ENCODE measurements at places on chromosomes 5 and 9.

- DNase-seq = no peak
These were observed 682.3 kb upstream of the ST8SIA4 start for GRCh38 chr5:101585366-101585765.

- DNase-seq = no peak
These were observed 1.4 kb downstream of the LHX3 start for GRCh38 chr9:136203408-136204144.

DNA sequence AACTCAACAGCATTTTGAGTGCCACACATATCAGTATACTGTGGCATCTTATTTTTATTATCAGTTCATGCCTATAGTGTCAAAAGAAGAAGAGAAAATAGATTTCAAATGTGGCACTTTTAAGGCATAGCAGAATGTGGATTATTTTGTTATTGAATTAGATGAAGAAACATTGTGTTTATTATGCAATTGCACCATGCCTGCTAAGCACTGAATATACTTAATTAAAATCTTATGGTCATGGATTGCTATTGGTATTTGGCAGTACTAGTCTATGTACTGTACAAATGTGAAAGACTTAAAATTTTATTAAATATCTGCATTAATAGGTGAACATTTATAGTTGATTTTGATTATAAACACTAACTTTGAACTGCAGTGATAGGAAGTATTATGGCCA, 128.8 kb downstream of the FER start:
- DNase-seq = no peak

DNA sequence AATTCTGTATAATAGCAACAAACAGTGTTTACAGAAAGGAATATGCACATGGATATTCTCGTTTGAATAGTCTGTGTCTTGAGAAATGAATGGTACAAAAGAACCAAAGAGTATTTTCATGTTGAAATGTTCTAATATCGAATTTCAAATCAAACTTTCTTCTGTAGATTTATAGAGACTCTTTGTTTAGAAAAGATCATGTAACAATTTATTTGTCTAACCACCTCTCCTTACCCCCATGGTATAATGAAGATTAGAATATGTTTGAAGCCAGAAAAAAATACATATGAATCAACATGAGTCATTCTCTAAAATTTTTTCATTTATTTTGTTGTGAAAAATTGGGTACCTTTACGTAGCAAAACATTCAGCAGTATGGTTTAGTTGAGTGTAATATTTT, 285.6 kb downstream of the PRR16 start:
- DNase-seq = no peak

- DNase-seq = peak; percentile 72
These were observed 5.2 kb upstream of the IRF1 start for GRCh38 chr5:132495667-132496190.

GRCh38 chr5:137218471-137218870, 280.7 kb downstream of the SPOCK1 start:
- DNase-seq = no peak

- peak; percentile 19 for DNase-seq
These were observed 106.1 kb upstream of the CPEB4 start for GRCh38 chr5:173781816-173782670.

DNA sequence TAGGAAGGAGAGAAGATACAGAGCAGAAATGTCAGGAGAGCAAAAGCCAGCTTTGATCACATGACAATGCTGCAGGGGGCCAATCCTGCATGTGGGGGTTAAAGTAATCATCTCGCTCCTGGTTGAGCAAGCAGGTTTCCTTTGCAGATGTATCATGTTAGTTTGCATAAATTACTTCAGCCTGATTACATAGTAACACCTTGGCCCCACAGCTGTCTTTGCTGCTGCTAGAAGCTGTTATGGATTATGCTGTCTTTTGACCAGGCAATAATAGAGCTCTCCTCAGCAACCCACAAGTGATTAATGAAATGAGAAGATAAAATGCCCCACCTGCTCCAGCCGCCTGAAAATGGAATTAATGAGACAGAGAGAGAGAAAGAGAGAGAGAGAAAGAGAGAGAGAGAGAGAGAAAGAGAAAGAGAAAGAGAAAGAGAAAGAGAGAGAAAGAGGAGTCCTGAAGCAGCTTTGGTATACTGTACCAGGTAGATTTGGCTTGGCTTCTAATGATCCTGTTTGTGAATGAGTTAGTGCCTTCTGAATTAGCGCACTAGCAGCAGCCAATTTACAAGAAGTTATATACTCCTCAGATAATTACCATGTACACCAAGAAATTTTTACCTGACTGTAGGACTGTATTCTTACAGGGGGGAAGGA, 174.3 kb upstream of the RORB start:
- DNase-seq = no peak

GRCh38 chr9:36739373-36740116, 166.8 kb downstream of the MELK start:
- no peak for DNase-seq

DNA sequence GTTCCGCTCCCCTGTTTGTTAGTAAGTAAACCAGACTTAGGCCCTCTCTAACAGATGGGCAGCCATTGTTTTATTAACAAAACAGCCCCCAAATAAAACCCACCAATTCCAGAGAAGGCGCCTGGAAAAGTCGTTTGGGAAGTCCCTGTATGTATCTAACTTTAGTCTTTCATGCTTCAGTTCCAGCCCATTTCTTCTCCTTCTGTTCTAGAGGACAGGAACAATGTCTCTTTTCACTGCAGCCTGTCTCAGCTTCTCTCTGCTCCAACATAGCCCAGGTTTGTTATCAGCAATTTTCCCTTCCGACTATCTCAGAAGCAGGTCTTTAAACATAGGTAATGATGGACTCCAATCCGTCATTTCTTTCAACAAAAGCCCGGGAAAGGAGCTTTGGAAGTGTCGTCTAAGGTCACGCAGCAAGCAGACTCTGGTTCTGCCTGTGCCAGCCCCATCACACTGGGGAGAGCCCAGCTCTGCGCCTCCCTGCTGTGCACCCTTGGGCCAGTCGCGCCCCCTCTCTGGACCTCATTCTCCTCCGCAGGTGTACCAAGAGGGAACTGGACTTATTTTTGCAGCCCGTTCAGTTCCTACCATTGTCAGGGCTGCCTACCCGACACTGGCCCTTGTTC, 9.6 kb upstream of the AKNA start:
- DNase-seq = no peak

GRCh38 chr9:121154782-121155181, 46.9 kb downstream of the RAB14 start:
- no peak for DNase-seq

- no peak for DNase-seq
These were observed 274.4 kb downstream of the EFNA5 start for GRCh38 chr5:107396351-107396690.

- no peak for DNase-seq
These were observed 109.3 kb downstream of the ATPSCKMT start for GRCh38 chr5:10140195-10140973.

GRCh38 chr9:78035383-78035993, 3.9 kb upstream of the GNAQ start:
- peak; percentile 24 for DNase-seq

GRCh38 chr9:108389056-108389455, 466.7 kb downstream of the ACTL7B start:
- no peak for DNase-seq

DNA sequence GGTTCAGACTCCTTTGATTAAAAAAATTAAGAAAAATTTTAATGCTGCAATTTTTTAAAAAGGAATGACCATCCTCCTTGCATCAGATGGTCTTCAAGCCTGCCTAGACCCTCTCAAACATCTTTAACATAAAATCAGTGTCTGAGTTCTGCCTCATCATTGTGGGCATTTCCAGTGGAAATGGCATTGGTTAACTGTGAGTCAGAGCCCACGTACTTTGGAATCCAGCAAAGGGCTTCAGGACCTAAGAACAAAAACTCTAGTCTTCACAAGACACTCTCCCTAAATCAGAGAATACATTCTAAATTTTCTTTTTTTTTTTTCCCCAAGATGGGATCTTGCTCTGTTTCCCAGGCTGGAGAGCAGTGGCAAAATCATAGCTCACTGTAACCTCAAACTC, 9.4 kb upstream of the C5orf15 start:
- no peak for DNase-seq

DNA sequence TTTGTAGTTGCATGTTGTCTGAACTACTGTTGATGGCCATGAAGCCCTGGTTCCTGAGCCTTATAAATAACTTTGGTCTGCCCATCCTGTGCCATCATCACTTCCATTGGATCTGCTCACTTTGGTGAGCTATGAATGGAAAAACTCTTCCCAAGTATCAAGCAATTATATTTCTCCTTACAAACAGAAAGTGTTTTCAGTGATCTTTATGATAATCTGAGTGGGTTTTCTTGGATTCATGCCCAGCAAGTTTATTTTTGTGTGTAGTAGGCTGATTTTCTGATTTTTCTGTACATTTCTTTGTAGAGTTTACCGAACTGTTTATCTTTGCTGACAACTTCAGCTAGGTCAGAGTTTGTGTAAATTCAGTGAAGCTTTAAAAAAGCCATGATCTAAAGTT, 31.0 kb downstream of the CAMK4 start:
- no peak for DNase-seq

GRCh38 chr5:36739751-36740221, 133.4 kb downstream of the SLC1A3 start:
- DNase-seq = peak; percentile 30

DNA sequence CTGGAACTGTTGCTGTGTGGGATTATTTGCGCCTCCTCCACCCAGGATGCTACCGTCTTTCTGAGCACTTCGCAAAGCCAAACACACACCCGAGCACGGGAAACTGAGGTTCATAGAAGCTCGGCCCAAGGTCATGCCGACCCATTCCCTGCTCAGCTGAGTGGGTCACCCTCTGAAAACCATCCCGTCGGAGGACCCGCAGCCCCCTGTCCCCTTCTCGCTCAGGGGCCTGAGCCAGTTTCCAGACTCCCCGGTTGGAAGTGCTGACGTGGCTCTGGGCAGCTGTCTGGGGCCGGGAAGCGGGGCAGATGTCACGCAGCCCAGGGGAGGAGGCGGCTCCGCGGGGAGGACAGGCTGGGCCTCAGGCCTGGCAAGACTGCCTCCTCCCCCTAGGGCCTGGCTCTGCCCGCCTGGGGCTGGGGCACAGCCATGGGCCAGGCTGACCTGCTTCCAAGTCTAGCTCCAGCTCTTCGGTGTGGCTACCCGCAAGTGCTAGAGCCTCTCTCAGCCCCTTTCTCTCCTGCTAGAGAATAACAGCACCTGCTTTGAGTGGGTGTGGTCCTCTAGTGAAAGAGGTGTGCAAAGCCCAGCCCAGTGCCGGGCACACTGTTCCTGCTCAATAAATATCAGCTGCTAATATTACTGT, 9.9 kb upstream of the CXXC5 start:
- no peak for DNase-seq

GRCh38 chr5:107418071-107418470, 252.7 kb downstream of the EFNA5 start:
- DNase-seq = no peak

DNA sequence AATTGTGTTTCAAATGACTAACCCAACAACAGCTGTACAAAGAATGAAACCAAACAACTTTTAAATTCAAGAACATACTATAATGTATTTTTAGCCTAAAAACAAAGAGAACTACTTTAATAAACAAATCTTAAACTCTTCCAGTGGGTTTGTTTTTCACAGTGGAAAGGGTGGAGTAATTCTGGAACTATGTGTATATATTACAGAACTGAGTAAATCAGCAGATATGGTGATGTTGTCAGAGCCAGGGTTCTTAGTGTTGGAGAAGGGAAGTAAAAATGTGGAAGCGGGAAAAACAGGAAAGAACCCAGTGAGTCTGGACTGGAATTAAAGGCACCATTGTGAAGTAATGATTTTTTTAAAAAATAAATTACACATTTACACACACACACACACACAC, 144.9 kb downstream of the CDK5RAP2 start:
- no peak for DNase-seq

- no peak for DNase-seq
These were observed 200.8 kb downstream of the MAT2B start for GRCh38 chr5:163706053-163706771.

DNA sequence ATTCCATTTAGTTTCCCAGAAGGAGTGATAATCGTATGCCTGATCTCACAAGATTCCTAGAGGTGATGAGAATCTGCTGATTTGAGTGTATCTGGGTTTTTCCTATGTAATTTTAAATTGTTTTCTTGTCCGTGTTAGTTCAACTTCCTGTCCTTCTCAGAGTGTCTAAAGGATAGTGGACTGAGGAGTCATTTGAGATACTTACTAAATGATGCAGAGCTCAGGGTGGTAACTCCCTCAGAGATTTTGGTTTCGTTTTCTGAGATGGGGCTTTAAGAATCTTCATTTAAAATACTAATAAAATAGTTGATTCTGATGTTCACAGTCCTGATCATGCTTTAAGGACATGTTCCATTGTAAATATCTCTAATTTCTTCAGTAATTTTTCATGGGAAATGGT, 30.3 kb downstream of the MELK start:
- no peak for DNase-seq

DNA sequence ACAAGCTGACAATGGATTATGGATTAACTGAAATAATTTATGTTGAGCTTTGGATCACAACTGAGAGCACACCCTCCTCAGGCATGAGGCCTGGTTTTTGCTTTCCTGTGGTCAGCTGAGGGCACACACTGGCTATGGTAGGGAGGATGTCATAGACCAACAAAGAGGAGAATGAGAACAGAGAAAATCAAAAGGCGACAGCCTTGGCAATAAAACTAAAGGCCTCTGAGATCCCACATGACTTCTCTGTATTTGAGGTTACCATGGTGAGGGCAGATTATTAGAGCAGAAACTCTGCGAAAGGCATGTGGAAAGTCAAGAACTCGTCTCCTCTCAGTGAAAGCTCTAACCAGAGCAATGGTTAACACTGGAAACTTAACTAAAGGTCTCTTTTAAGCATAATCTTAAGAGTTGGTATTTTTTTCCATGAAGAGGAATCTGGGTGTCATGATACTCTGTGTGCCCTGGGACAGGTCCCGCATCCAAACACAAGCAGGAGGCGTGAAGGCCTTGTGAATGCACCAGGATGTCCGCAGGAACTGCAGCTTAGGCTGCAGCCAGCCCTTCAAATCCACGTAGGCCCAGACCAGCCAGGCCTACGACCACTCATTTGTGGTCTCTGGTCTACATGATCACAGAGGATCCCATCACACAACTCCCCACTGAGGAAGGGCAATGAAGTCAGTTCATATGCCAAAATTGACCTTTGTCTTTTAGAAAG, 12.4 kb upstream of the MEIKIN start:
- no peak for DNase-seq

DNA sequence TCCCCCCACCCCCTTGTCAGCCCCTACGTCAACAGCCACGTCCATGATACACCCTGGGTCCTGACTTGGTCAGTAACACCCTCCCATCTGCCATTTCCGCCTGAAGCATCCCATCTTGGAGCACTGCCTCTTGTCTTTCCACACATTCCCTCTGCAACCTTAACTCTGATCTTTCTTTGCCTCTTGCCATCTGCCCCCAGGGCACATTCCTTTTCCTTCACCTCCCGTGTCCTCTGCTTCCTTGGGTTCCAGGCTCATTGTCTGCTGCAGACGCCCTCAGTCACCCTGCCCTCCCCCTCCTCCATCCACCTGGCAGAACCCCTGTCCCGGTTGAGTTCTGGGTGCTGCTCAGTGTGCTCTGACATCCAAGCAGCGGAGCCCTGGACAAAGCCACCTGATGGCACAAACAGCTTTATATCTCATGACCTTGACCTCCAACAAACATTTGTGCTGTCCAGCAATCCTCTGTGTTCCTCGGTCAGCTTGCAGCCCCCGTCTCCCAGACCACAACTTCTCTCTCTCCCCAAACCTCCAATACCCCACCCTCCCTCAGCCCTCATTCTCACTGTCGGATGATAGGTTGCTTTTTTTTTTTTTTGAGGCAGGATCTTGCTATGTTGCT, 97.7 kb upstream of the IER5L start:
- DNase-seq = no peak

- no peak for DNase-seq
These were observed 146.8 kb downstream of the LURAP1L start for GRCh38 chr9:12921621-12922020.

All from activated T-helper 1 cell treated with anti-CD3 and anti-CD28 coated beads, Interleukin-2, amount 50 U/mL, for 16 hours (primary cell).